ENCODE measurements at places on chromosomes 5 and 9.

GRCh38 chr9:2281803-2282185 is 266.6 kb downstream of the SMARCA2 start:
- DNase-seq = no peak

DNA sequence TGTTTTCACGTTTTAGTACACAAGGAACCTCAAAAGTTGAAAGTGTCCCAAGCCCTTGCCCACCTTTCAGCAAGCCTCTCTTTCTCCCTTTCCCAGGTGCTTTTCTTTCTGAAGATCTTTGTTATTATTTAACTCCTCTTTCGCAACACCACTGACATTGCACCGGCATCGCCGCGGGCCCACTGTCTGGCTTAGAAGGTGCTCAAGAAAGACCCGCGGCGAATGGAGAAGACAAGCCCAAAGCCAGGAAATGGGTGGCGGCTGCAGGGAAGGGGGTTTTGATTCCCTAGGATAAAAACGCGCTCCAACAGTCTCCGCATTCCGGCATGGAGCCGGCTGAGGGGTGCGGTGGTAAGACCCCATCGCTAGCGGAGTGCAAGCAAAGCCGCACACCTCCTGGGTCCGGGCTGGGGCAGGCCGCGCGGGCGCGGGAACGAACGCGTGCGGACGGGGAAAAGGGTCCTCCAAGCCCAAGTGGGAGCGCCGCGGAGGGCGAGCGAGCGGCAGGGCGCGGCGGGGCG is 404 bp upstream of the AFAP1L1 start:
- no peak for DNase-seq

GRCh38 chr9:126354887-126355770 is 28.5 kb downstream of the MVB12B start:
- no peak for DNase-seq

GRCh38 chr5:171311322-171312077 is 2.5 kb downstream of the TLX3 start:
- peak; percentile 36 for DNase-seq

DNA sequence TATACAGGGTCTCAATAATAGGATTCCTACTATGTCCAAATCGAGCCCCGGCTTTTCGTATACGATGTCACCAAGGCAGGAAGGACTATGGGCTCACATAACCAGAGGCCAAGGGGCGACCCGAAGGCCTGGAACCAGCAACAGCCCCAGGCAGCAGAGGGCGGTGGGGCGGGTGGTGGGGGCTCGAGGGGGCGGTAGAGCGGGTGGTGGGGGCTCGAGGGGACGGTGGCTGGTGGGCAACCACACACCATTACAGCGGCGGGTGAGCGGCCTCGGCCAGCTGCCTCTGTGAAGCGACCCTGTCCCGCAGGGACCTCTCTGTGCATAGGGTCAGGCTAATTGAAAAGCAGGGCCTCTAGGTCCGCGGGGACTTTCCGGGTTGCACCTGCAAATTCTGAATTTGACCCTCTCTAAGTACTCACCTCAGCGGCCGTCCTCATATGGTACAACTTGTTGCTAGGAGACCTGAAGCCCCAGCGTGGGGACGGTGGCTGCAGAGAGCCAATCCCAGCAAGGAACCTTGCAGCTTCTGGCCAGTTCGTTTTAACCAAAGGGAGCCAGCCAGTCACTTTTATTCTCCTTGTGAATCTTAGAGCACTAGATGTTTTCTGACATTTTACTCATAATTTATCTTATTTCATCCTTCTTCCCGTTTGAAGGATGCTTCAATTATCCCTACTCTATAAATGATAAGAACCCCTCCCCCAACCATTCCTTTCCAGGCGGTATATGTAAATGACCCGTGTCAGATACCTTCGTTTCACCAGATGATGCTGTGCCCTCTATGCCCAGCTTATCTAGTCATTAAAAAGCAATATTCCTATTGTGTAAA is at the start of gene NME5:
NME5 (minus strand) TSS at position 480 of the 832 bp plus-strand sequence. CDS start 648 bp downstream, outside the sequence.
- peak; percentile 82 for DNase-seq

DNA sequence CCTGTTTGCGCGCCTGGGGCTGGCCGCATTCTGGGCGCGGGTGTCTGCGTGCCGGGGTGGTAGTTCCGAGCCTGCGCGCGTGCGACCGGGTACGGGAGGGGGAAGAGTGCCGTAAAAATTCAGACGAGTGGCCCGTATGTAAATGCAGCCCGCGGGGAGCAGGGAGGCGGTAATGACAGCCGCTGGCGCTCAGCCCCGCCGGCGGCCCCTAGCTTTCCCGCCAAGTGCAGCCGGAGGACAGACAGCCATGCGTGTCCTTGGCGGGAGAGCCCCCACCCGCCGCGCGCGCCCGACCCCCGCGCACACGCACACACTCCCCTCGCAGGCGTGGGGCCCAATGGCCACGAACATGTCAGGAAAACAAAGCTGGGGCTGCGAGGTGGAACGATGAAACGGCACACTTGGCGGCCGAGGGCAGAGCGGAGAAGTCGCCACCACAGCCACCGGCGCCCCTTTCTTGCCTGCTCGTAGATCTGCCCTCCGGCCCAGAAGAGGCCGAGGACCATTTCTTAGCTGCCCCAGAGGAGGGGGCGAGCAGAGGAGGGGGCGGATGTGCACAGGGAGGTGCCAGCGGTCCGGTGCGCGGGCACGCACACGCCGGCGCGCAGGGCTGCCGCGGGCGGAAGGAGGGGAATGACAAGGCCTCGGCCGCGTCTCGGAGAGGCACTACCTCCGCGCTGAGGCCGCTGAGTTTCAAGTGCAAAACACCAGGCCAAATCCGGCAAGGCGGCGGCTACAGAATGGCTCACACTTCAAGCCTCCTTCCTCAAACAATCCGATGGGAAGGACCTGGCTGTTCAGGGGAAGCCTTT is 208.4 kb downstream of the MEF2C start:
- DNase-seq = peak; percentile 34

DNA sequence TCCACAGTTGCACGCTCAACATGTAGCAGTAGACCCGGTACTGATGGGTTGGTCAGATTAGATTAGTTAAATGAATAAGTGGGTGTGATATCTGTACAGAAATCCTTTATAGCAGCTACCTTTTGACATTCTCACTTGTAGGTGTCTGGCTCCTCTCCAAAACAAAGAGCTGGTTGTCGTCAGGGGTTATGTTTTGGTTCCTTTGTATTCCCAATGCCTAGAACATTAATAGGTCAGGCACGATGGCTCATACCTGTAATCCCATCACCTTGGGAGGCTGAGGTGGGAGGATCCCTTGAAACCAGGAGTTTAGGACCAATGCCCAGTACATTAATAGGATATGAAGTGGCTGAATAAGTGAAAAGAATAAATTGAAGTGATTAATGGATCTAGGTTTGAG is 182.1 kb downstream of the SNCAIP start:
- no peak for DNase-seq

GRCh38 chr9:101126556-101126955 is 98.0 kb downstream of the PLPPR1 start:
- DNase-seq = no peak

DNA sequence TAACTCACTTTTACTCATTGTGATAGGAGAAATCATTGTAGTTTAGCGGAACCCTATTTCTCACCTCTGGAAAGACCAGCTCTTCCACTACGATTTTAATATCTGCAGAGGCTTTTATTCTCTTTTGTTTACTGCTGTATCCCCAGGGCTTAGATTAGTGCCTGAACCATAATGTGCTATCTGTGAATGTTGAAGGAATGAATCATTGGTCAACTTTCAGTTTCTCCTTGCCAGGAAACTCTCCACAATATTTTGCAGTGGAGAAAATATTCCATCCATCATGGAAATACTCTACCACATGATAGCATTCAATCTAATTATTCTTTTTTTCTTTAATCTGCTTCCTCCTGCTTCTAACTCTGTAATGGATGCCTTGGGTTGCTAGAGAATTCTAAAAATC is 263.5 kb upstream of the PTPRD start:
- DNase-seq = peak; percentile 35

- no peak for DNase-seq
These were observed 100.7 kb downstream of the DRD1 start for GRCh38 chr5:175343308-175343707.

DNA sequence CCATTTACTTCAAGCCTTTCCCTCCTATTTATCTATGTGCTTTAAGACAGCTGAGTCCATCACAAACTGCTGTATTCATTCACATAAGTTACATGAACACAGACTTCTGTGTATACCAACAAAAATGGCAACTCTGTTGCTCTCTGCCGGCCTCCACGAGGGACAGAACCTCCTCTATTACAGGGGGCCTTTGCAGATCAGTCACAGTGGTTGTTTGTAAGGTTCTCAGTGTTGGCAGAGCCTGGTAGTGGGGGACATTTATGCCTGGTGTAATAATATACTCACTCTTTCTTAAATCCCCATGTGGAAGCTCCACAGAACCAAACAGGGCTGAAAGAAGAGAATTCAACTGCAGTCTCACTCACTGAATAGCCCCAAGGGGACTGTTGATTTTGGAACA is 76.5 kb downstream of the SLC1A1 start:
- DNase-seq = no peak

DNA sequence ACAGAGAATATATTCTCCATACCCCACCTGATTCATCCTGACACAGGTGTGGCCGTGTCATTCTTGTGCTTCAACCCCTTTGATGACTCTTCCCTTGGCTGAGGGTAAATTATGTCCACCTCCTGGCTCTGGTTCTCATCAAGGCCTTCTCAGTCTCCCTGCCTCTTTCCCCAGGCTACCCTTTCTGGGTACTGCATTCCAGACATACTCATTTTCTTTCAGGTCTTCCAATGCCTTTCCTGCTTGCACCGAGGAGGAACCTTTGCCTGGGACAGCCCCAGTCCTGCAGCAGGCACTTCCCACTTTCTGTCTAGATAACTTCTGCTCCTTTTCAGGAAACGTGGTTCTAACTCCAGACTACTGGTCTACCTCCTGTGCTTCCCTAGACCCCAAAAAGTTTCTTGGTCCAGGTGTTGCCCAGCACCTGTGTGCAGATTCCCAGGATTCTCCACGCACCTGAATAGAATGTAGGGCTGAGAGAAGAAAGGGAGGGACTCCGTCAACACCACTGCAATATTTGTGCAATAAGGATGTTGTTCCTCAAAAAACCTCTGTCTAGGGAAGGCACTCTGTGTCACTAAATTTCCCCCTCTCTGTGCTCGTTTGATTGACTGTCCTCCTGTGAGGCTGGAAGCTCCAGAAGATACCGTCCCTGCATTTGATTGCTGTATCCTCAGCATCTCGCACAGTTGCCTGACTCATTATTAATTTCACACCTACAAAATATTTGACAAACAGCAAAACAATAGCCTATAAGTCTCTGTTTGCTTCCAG is 255.4 kb upstream of the NFIL3 start:
- no peak for DNase-seq

DNA sequence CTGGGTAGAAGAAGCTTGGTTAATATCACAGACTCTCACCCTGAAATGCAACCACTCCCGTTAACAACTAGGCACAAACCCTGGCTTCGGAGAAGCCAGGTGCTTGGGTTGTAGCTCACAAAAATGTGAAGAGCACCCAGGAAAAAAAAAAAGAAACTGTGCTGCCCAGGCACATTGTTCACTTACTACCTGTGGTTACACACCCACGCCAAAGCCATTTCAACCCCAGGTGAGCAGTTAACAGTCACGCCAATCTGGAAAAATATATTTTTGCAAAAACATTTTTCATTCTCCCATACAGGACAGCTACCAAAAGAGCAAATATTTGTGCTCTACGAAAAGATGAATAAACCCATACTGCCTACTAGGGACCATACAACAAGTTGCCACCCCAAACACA is 49.2 kb downstream of the SIL1 start:
- no peak for DNase-seq

DNA sequence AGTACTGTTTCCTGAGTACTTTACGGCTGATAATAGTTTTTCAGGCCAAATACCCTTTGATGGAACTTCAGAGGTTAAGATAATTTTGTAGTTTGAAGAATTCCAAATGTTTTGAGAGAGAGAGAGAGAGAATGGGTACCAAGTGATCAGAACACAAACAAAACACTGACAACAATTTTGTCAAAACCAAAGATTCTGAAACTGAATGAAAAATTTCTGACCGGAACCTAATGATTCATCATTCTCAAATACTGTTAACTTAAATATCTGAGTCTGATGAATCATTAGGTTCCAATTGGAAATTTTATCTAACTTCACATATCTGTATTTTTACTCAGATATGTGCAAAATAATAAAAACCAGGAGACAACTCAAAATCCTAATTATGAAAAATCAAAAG is 4.0 kb downstream of the LMBRD2 start:
- DNase-seq = peak; percentile 20

DNA sequence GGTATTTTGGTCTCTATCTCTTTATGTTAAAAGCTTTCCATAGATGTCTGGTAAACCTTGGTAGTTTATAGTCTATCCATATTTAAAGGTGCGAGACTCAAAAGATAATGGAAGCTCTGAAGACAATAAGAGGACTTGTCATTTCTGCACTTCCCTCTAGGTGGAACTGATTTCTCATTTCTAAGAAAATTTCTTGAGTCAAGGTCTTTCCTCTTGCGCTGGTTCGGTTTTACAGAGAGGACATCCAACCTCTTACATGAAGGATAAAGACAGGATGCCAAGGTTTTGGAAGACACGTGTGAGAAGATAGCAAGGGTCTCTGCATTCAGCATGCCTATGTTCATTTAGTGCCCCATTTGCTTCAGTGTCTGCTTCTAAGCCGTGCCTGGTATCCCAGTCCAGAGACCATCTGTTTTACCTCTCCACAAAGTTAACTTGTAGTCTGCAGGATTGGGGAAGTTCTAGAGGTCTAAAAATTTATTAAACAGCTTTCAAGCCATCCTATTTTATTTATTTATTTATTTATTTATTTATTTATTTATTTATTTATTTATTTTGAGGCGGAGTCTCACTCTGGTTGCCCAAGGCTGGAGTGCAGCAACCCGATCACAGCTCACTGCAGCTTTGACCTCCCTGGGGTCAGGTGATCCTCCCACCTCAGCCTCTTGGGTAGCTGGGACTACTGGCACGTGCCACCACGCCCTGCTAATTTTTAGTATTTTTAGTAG is 41.6 kb downstream of the KIAA1191 start:
- DNase-seq = peak; percentile 26

- no peak for DNase-seq
These were observed 12.8 kb downstream of the C5orf63 start for GRCh38 chr5:127060470-127060985.

- no peak for DNase-seq
These were observed 1381.8 kb downstream of the EFNA5 start for GRCh38 chr5:106288979-106289378.

DNA sequence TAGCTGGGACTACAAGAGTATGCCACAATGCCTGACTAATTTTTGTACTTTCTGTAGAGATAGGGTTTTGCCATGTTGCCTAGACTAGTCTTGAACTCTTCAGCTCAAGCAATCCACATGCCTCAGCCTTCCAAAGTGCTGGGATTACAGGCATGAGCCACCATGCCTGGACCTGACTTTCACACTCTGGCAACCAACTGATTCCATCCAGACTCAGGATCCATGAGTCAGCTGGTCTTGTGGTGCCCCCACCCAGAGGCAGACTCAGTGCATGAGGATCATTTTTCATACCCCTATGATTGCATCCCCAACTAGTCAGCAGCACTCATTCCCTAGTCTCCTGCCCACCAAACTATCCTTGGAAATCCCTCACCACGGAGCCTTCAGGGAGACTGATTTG is 375.9 kb downstream of the ANXA1 start:
- no peak for DNase-seq

GRCh38 chr5:149580808-149581191 is 498 bp upstream of the ARHGEF37 start:
- DNase-seq = no peak

All from dermis blood vessel endothelial cell (primary cell).